ENCODE measurements at places on chromosomes 3 and 15.
A peak's percentile ranks its signal among the peaks of the same experiment; 100 is the strongest.

GRCh38 chr15:40695469-40695890 lies 506 bp downstream of the RAD51 start:
- DNase-seq = no peak

GRCh38 chr3:34056951-34057390 lies 258.5 kb downstream of the PDCD6IP start:
- DNase-seq = no peak

DNA sequence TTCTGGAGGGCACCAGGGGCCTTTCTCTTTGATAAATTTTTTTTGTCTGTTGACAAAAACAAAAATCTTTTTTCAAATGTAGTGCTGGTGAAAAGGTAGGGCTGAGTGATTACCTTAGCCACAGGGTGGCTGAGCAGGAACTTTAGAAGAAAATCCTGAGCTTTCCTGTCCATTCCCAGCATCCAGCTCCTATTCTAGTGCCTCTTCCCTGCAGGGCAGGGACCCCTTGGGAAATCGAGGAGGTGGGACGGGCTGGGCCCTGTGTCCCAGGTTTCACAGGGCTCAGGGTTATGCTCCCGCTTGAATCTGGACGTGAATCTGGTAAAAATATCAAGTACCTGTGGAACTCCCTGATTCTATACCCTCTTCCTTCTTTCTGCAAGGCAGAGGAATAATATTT lies 31.7 kb downstream of the EDEM1 start:
- no peak for DNase-seq

DNA sequence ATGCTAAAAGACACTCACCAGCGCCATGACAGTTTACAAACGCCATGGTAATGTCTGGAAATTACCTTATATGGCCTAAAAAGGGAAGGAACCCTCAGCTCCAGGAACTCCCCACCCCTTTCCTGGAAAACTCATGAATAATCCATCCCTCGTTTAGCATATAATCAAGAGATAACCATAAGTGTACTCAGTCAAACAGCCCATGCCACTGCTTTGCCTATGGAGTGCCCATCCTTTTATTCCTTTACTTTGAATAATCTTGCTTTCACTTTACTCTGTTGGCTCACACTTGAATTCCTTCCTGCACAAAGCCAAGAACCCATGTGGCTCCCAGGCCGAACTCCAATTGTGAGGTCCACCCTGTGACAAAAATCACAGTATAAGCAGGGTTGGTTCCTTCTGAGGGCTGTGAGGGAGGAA lies 19.1 kb upstream of the FSTL1 start:
- no peak for DNase-seq

- DNase-seq = no peak
Observed at GRCh38 chr15:73056460-73056859, 4.2 kb downstream of the NEO1 start.

DNA sequence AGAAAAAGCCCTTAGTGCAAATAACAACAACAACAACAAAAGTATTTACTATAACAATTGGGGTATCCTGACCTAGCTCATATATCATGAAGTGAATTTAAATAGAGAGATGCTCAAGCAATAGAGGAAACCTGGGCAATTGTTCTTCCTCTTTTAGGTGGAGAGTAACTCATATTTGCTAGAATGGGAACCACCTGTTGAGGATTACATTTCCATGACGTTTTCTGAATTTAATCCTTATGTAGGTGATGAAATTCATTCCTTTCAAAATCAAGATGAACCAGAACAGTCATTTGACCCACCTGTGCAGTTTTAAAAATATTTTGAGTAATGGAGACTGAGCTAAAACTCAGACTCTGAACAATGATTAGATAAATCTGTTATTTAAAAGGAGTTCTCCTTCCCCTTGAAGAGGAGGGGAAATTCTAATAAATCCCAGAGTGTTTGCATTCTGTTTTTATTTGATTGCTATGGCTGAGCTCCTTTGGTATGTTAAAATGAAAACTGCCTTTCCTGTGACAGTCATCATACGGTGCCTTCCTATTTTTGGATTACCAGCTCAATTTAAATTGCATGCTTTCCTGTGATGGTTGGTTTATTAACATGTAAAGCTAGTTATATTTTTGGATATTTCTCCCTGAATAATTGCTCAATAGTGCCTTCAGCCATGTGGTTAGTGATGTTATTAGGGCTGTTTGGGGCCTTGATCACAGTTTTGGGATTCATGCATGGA lies 24.3 kb downstream of the VPS8 start:
- DNase-seq = no peak

DNA sequence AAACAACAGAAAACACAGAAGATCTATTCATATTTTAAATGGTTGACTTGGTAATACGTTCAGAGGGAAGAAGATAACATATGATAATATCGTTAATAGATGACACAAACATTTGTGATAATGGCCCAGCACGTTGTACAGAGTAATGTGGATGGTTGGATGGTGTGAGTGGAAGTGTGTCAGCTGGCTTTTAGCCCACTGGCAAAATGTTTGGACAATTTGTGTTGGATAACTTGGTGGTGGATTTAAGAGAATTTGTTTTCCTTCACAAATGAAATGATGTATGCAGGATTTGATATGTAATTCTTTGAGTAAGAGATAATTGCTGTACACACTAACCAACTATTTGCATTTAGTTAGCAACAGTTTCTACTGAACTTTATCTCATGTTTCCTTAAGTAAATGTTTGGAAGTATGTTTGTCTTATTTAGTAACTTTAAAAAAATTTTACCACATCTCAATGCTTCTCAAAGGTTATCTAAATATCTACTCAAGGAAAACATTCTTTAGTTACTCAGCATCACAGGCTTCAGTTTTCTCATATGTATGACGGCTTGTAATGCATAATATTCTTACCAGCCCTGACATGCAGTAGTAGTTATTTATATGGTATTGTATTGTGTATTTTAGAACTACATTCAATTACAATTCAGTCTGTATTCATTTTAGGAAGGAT lies 328.5 kb upstream of the GOLIM4 start:
- DNase-seq = no peak

GRCh38 chr3:12750223-12750622 lies 8.8 kb downstream of the TMEM40 start:
- DNase-seq = no peak

DNA sequence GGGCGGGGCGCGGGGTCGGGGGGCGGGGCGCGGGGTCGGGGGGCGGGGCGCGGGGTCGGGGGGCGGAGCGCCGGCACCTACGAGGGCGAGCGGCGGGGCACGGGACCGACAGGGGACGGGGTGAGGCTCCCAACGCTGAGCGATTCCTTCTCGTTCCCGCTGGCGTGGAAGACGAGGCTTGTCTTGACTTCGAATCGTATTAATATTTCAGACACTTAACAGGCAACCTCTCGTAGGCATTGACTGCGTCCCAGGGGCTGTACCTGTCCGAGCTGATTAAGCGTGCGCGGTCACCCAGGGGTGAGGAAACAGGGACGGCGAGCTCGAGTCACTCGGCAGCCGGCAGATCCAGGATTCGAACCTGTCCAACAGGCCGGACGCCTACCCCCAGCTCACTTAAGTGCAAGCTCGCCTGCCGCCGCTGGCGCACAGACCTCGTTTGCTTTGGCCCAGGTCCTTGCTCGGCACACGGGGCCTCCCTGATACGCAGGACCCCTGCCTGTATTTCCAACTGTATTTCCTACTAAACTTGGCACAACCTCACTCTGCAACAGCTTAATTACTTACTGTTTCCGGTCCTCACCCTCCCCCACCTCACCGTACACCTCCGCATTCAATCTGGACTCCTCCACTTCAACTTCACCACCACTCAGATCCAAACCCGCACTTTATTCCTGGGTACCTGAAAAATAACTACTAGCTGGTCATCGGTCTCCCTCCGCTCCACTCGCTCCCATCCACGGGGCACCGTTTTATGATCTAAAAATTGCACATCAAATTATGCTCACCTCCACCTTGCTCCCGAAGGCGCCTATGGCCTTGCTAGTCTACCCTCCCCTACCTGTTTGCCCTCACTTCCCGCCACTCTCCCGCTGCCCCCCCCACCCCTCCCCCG lies 722 bp upstream of the ZXDC start:
- DNase-seq = peak; percentile 78

DNA sequence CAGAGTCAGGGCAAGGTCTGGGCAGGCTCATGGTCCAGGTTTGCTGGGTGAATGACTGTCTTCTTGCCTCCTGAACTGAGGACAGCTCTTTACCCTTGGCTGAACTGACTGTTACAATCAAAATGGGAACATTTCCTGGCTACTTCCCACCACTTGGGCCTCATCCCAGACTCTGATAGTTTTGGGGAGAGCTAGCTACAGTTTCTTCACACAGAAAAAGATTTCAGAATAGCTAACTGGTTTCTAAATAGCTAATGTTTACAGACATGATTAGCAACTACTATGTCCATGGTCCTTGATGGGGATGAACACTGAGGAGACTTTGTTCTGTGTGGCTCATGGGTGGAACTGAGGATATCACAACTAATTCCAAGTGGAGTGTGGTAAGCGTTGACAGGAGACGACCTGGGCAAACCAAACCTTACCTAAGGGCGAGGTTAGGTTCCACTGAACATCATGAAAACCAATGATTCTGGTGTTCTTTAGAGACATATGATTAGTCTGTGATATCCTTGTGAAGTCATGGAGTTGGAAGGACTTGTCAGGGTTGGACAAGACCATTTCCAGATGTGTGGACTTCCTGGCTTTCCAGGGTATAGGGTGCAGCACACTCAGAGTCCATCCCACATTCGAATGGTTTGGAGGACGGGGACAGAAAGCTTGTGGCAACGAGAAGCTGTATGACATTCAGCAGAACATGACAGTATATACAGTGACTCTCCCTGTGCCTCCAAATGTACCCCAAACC lies 7.3 kb downstream of the ALPK3 start:
- DNase-seq = no peak

- DNase-seq = no peak
Observed at GRCh38 chr3:141476033-141476432, 10.8 kb upstream of the RASA2 start.

GRCh38 chr15:69031013-69032001 lies 16.8 kb downstream of the NOX5 start:
- no peak for DNase-seq

- DNase-seq = no peak
Observed at GRCh38 chr3:66819993-66820501, 178.1 kb upstream of the KBTBD8 start.

- DNase-seq = no peak
Observed at GRCh38 chr3:8662594-8662993, 18.0 kb upstream of the SSUH2 start.

DNA sequence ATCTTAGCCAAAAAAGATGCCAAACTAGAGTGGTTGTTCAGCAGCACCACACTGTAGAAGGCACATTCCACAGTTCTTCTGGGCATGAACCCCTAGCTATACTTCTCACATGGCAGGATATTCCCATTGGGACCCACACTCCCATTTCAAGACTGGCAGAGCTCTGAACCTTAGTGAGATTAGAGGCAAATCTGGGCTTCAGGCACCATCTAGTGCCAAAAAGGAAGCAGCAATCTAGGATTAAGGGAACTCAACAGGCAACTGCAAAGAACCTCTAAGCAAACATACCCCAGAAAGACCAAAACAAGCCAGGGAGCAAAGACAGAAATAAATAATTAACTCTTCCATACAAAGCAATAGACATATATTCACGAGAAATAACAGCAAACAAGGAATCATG lies 66.2 kb downstream of the TAFA4 start:
- DNase-seq = peak; percentile 6

DNA sequence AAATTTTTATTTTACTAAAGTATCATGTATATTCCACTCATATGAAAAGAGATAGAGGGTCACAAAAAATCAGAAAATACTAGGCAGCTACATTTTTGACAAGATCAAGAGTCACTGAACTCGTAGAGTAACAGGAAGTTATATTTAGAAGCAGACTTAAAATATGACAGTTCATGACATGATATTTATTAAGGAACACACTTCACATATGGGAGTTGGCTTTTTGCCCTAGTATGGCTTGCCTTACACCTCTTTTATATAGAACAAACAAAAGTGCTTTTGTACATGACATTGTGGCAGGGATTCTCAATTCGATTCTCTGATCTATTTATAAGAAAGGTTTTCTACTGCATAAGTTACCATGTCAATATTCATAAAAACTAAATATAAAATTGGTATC lies 80.1 kb upstream of the GBE1 start:
- peak; percentile 9 for DNase-seq

GRCh38 chr15:47691882-47692281 lies 25.4 kb upstream of the SEMA6D start:
- DNase-seq = no peak

DNA sequence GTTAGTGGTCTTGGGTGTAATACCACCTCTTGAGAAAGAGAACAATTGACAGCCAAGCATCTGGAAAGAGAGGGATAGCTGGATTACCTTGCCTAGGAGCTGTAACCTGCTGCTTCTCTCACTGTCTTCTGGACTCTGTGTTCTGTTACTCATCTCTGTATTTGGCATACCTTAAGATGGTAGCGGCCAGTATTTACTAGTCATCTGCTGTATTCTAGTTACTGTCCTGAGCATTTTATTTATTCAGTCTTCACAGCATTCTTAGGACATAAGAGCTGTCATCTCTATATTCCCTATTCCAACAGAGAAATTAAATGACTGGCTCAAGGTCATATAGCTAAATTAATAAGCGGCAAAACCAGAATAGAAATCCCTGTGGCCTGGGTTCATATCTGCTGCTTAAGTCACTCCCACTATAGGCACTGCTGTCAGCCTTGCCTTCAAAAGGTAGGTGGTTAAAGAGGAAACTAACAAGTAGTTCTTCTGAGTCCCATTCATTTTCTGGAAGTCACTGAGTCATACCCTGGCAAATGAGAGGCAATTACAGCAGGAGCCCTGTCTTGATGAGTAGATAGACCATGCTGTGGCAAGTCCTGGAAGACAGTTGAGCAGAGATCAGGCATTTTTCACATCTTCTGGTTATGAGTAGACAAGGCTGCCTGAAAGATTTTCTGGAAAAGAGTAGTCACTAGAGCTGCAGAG lies 68.2 kb downstream of the RAB7A start:
- DNase-seq = no peak

- DNase-seq = no peak
Observed at GRCh38 chr15:60949039-60949977, 279.8 kb downstream of the RORA start.

- DNase-seq = no peak
Observed at GRCh38 chr3:155252535-155252934, 40.9 kb downstream of the STRIT1 start.

- DNase-seq = no peak
Observed at GRCh38 chr15:72902245-72902918, 118.8 kb upstream of the ADPGK start.

DNA sequence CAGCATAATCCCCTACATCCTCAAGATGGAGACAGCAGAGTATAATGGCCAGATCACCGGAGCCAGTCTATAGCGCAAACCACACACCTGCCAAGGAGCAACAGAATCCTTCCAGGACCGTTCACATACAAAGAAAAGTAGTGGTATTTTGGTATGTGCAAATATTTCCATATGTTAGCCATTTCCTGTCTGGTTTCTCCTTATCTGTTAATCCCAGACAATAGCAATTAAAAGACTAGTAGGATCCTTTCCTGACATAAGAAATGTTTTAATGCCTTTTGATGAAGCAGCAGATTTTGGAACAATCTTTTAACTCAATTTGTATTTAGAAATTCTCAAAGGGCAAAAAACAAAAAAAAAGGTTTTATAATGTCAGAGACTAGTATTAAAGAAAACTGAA lies 22.2 kb downstream of the MRPS25 start:
- no peak for DNase-seq
